Femur (tissue), 1 donor: ENCODE measurements at places on chromosomes 12 and 14.

- DNase-seq, result no peak
Observed at GRCh38 chr12:32706335-32707024, 27.4 kb downstream of the DNM1L start.

DNA sequence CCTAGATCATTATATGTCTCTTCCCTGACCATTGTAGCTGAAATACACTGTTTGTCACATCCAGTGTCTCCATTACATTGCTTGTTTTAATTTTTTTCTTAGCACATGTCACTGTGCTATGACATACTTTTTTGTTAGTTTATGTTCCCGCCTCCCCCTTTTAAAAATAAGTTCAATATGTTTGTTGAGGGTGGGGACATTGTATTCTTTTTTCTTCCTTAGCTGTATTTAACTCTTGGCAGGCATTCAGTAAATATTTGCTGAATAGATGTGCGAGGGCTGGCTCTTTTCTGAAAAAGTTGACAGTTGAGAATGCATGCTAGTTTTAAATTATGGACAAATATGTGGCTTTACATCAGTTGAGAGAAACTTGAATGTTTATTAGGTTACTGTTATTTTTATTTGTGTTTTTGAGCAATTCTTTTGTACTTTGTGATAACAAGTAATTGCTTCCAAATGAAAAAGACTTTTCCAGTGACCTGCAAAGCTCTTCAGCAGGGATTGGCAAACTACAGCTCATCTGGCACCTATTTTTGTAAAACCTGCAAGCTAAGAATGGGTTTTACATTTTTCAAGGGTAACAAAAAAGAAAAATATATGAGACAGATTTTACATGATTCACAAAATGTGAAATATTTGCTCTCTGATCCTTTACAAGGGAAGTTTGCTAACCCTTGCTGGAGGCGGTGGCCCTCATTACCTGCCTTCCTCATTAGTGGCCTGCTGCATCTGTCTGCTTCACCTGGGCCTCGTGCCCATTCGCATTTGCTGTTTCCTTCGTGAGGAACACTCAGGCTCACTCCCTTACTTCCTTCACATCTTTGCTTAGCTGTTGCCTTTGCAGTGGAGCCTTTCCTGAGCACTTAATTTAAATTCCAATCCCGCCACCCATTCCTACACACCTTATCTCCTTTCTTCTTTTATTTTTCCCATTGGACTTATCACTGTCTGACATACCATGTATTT is 229.4 kb downstream of the ERC1 start:
- DNase-seq, result no peak

DNA sequence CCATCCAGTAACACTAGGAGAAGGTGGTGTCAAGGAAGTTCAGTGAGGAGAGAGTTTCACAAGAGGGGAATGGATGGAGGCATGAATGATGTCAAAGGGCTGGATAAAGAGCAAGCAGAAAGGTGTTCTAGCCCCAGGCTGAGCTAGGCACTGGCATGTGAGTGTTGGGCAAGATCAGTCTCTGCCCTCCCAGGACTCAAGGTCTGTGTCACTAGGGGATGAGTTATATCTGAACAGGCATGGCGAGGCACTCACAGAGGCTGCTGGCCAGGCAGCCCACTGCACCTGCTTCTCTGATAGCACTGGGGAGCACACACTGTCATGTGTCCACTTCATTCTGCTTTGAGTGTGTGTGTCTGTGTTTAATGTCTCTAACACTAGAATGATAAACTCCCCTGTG is 903.8 kb downstream of the BCL11B start:
- DNase-seq, result no peak

GRCh38 chr14:104112609-104113571 is 25.5 kb upstream of the KIF26A start:
- peak; percentile 12 for DNase-seq

DNA sequence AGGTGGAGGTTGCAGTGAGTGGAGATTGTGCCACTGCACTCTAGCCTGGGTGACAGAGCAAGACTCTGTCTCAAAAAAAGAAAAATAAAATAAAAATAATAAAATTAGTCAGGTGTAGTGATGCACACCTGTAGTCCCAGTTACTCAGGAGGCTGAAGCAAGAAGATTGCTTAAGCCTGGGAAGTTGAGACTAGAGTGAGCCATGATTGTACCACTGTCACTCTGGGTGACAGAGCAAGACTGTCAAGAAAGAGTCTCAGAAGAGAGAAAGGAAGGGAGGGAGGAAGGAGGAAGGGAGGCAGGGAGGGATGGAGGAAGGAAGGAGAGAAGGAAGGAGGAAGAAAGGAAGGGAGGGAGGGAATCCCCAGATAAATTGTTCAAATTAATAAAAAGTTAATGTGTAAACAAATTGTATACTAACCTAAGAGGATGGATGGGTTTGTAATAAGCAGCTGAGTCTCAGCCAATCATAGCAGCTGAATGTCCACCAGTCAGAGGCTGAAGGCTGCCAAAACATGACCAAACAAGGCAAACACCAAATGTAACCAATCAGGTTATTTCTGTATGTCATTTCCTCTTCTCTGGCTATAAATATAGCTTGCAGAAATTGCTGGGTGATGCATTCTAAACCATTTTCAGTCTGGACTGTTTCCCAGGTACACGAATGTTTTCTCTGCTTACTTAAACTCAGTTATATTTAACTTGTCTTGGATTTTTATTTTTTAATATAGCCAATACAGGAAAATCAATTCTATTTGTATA is 6.1 kb upstream of the CDCA4 start:
- DNase-seq, result peak; percentile 44

GRCh38 chr12:93624595-93625294 is 52.3 kb downstream of the SOCS2 start:
- DNase-seq, result no peak

DNA sequence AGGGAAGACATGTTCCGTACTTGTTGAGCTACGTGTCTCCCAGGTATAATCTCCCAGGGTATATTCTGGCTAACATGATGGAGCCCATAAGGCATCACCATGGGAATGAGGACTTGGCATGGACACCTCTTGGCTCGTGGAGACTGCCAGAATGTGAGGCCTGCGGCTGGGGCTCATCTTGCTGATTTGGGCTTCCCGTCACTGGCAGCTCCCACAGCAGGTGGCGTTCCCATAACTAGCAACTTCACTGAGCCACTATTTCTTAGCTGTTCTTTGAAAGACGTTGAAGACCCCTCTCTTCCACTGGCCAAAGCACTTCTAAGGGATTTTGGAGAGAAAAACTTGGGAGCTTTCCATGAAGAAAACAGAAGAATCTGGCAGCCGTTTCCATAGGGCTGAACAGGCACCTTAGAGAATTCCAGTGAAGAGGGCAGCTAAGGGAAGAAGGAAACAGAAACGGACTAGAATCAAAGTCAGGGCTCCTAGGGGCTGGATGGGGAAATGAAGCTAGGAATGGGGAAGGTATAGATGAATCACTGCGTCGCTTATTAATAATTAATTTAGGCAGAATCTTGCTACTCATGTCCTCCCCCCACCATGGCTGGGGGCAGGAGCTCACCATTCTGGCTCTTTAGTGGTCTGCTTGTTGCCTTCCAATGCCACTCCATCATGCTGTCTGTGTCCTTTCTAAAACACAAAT is 39.7 kb upstream of the FOS start:
- peak; percentile 70 for DNase-seq

DNA sequence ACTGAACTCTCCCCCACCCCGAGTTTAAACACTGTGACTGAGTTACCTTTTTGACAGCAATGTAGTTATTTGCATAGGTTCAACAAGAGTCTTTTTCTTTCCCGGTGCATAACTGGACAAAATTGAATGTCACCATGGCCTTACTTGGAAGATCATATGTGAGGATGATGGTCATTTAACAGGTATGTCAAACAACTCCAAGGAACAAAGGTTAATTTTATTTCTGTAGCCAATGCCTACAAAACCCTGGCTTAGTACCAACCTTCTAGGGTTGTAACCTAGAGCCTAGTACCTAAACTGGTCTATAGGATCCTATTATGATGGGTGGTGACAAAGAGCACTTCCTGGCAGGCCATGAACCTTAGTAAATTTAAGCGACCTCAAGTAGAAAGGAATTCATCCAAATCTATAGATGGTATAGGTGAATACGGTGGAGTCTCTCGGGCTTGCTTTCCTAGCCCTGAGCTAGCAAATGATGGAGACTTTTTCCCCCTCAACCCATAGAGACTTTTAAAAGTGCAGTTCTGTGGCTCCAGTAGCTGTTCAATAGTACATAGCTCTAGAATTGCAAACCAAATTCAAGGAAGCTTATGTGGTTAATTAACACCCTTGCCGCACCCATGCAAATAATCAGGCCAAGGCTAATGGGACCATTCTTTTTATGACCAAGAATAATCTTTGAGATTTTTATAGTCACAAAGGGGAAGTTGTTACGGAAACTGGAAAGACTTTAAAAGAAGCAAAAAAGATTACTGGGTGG is 89.0 kb downstream of the SLC38A1 start:
- DNase-seq, result no peak

GRCh38 chr12:62916632-62917425 is 18.1 kb downstream of the PPM1H start:
- DNase-seq, result no peak

- peak; percentile 48 for DNase-seq
Observed at GRCh38 chr14:33332497-33332896, 393.8 kb downstream of the NPAS3 start.
